Cortex of kidney (tissue), 1 donor: ENCODE measurements at places on chromosomes 13 and 19.

- no peak for DNase-seq
These were observed 49.1 kb downstream of the LMO7 start for GRCh38 chr13:75685239-75685697.

- no peak for DNase-seq
These were observed 739.1 kb downstream of the DIAPH3 start for GRCh38 chr13:59424661-59425060.

GRCh38 chr19:1361601-1362386 is 21.9 kb upstream of the NDUFS7 start:
- no peak for DNase-seq

DNA sequence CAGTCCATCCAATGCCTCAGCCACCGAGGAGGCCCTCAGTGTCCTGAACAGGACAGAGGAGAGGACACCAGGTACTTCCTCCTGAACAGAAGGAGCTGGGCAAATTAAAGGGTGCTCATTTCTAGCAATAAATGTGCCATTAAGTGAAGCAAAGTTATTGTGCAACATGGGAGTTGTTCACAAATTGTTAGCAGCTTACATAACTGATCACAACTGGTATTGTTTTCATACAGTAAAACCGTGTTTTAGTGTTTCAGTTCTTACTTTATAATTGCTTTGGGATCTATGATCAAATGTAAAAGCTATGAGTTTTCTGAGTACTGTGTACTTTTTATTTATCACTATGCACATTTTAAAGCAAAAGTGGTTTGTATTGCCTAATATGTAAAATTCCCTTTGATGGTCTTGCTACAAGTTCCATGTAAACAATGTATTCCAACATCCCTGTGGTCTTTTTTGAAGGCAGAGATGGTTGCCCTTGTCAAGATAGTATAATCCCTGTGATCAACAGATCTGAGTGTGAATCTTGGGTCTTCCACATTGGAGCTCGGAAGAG is 263.1 kb downstream of the FGF14 start:
- DNase-seq, result no peak

GRCh38 chr19:39277598-39277997 is 9.4 kb downstream of the IFNL2 start:
- no peak for DNase-seq

DNA sequence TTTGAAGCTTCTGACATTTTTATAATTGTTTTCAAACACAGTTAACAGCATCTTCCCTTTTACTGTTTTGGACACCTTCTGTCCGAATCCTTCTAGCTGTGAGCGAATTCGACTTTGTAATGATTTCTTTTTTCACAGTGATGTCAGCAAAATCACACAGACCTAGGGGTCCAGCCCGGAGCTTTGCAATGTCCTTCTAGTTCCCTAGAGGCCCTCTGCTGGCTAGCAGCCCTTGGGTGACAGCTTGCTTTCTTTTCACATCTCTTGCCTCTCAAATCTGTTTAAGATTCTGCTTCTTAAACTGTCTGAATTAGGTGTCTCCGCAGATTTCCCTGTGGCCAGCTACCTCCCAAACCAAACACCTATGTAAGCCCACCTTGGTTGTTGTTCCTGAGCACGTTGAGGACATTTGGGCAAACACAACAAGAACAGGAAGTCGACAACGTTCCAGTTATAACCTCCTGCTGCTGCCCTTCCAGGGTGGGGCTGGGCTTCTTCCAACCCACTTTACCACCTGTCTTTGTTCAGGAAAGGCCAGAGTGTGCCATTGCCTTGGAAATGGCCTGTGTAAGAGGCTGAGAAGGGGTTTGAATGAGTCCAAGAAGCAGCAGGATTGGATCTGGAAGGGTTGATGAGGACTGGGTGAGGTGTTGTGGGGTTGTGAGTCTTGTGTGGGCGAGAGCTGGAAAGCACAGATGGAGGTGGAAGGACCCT is 123.1 kb downstream of the ATP8A2 start:
- no peak for DNase-seq

DNA sequence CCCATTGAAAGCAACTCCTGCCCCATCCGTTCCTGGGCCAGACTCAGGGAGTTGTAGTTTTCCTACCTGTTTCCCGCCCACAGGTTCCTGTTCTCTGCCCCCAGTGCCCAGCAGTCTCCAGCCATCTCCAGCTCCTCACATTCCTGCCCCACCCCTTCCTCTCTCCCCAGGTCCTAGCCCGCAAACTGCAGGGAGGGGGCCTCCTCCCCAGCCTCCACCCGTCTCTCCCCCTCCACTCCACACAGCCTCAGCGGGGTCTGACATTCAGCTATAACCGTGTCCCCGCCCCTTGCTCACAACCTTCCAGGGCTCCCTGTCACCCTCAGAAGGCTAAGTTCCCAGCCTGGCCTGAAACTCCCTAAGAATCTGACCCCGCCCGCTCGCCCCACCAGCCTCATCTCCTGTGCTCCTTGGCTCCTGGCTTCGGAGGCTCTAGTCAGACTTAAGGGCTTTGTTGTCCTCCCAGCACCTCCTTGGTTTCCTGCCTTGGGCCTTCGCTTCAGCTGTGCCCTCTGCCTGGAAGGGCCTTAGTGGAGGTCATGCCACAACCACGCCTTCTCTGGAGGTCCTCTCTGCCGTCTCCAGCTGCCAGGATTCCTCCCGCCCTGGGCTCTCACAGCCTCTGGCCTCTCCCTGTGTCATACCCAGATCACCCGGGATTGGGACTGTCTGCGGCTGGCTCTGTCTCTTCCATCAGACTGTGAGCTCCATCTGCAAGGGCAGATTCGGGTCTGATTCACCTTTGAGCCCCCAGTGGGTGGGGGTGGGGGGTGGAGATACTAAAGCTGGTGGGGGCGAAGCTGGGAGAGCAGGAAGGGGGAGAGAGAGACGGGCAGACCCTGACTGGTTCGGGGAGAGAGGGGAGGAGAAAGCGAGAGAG is 5.1 kb upstream of the SPACA6 start:
- DNase-seq, result no peak

DNA sequence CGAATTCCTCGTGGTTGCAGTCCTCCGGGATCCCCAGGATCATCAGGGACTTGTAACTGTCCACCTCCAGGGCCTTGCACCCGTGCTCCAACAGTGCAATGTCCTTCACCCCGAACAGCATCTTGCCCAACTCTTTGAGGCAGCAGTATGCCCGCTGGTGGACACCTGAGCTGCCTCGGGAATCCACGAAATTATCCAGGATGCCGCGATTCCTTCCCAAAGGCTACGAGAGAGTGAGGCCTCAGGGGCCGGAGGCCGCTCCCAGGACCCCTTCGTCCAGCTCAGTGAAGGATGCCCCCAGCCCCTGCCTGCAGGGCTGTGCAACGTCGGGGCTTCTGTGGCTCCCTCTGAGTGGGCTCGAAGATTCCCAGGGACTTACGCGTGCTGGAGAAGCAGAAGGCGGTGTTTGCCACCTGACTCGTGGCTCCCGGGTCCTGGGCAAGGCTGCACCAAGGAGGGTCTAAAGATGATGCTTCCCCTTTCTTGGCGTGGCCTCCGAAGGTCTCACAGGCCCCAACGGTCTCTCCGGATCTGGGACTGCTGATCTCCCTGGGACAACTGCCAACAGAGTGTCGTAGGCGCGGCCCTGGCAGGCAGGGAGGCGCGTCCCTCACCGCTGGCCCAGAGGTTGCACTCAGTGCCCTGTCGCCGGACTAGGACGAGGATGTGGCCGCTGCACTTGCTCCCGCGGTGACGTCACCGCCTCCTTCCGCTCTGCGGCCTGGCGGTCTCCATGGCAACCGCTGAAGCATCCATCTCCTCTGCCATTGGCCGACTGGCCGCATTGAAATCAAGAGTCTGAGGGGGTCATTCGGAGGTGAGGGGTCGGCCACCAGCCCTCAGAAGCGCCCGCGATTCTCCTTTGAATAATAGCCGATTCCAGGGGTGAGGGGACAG is at the start of gene PNMA8C:
PNMA8C (minus strand) TSS at position 698 of the 897 bp plus-strand sequence; CDS start at position 121, 577 bp downstream.
- no peak for DNase-seq

DNA sequence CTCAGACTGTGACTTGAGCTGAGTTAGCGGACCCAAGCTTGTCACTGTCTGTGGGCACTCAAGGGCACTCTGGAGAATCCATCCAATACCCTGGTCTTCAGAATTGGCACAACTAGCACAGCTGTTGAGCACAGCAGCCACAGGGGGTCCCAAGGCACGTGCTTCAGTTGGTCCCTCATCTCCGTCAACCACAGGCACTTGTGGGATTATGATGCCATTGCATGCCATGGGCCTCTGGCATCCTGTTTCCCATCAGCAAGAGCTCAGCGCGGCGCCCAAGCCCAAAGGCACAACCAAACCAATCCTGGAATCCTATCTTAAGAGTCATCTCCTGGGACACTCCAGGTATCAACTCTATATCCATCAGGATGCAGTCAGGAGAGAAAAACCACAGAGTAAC is 3.7 kb upstream of the B3GNT8 start:
- DNase-seq, result no peak

DNA sequence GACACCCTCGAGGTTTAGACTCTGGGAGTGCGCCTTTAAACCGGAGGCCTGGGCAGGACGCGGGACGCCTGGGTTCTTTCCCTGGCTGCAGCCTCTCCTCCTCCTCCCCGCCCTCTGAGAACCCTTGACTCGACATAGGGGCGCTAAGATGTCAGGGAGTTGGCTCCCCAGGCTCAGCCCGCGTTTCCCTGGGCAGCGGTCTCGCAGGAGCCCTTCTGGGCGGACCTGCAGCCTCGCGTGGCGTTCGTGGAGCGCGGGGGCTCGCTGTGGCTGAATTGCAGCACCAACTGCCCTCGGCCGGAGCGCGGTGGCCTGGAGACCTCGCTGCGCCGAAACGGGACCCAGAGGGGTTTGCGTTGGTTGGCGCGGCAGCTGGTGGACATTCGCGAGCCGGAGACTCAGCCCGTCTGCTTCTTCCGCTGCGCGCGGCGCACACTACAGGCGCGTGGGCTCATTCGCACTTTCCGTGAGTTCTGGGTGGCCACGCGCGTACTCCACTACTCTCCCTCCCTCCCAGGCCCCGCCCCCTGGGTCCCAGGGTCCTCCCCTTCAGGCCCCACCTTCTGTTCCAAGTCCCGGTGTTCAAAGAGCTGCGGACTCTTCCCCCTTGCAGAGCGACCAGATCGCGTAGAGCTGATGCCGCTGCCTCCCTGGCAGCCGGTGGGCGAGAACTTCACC is 1.3 kb downstream of the ICAM5 start:
- no peak for DNase-seq
